ENCODE measurements at places on chromosomes 4 and X. TPM values are rescaled to one million over a fixed set of nuclear protein-coding genes. Genes with fewer than 3 reads are reported as not detected.

The BEX2 gene
- polyA plus RNA-seq = 37.6 TPM

The AASDH gene
- 11.7 TPM for polyA plus RNA-seq

DNA sequence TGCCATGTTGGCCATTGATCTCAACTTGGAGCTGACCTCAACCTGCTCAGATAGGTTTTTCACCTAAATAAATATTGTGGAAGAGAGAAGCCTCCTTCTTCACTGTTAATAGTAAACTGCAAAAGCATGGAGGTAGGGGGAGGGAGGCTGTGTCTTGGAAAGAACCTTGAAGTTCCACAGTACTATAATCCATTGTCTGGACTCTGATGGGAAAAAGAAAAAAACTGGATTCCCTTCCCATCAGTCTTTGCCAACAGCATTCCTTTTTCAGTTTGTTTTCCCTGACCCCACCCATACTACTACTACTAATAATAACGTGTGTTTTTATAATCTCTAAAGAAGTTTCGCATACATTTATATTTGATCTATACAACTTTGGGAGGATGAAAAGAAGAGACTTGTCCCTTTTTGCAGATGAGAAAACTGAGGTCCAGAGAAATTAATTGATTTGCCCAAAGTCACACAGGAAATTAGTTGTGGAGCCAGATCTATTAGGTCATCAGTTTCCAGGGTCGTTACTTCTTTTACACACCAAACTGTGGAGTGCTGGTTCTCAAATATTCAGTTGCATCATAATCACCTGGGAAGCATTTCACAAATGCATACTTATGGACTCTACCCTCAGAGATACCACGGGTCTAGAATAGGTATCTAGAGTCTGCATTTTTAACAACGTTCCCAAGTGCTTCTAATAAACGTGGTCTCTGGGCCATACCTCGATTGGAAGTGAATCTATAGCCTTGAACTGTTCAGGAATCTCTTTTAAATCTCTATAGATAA is 59.1 kb downstream of the LUZP4 start:
- DNase-seq = no peak

GRCh38 chr4:93529692-93530372 is 298.7 kb upstream of the ATOH1 start:
- no peak for DNase-seq
